ENCODE measurements at places on chromosomes 1 and 21.

GRCh38 chr1:67188137-67188536 lies 21.9 kb downstream of the IL23R start:
- DNase-seq, result no peak

DNA sequence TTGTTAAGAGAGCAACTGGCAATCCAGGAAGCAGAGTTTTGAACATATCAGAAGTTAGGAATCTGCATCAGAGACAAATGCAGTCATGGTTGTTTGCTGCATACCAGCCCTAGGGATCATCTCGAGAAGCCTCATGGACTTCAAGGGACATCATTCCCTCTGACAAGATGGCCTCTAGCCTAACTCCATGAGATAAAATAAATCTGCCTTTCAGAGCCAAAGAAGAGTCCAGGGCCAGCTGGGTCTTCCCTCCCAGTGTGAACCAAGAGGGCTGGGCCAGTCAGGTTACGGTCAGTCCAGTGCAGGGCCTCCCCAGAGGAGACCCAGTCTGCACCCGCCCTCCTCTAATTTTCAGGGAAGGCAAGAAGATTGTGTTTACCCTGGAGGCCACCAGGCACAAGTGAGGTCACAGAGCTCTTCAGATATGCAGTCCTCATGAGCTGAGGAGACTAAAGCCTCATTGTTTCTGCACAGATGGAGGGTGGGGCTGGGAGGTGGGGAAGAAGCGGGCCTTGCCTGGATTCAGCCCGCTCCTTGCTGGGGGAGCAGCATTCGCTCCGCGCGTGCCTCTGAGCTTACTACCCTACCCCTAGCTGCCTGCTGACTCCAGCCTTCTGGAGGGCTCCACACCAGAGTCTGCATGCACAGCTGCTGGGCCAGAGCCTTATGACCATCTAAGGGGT lies 52.8 kb downstream of the CAPN2 start:
- no peak for DNase-seq

GRCh38 chr1:109719337-109719837 lies 7.3 kb downstream of the GSTM5 start:
- peak; percentile 30 for DNase-seq

DNA sequence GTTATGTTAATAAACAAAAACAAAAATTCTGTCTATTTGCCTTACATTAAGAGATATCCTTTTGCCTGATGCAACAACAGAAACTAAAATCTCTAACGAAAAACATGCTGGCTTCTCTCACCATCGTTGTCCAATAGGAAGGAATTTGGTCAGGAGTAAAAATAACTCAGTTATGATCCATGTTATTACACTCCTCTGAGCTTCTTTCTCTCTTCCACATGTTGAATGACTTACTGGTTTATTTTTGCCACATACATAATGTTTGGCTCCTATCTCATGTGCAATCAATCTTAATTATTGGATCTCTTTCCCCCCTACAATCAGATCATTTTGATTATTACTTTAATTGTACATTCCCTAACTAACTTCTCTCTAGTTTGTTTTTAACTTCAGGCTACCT lies 688.4 kb downstream of the USP25 start:
- DNase-seq, result no peak

DNA sequence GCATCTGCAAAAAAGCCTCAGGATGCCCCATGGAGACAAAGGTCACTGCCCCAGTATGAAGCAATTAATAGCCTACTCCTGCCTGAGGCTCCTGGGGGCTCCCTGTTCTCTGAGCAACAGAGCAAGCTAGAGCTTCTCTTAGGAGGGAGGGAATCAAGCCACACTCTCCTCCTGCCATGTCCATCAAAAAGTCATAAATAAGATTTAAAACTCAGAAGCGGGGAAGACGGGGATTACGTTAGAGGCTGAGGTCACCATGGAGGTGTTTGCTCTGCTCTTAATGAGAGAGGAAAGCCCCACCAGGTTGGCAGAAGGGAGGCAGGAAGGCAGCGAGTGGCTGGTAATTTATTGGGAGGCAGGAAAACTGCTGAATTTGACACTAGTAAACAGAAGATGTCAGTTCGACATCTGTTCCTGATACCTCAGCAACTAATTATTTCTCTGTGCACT lies 98.4 kb upstream of the TNR start:
- DNase-seq, result no peak

- DNase-seq, result no peak
Measured at GRCh38 chr1:66359815-66360214, 174.1 kb upstream of the SGIP1 start.

- DNase-seq, result no peak
Measured at GRCh38 chr1:231337043-231337471, 595 bp downstream of the EXOC8 start.

GRCh38 chr1:35269201-35269988 lies 886 bp downstream of the ZMYM4 start:
- no peak for DNase-seq

DNA sequence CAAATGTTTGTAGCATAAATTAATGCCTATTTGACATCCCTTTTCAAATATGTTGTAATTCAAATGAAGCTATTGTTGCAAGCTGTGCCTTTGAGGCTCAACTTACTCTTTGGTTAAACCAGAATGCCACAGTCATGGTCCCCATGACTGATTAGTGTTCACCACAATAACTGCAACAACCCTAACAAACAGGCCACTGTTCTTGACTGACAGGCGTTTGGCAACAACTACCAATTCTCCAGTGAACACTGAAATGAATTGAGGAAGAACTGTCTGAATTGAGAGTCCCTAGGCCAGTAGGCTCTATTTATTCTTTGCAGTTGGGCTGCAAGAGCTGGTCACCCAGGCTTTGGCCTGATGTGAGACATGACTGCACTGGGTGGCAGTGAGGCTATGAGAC lies 6.6 kb upstream of the TMEM167B start:
- no peak for DNase-seq

GRCh38 chr1:173802961-173803360 lies 21.5 kb upstream of the DARS2 start:
- no peak for DNase-seq

GRCh38 chr1:111990026-111990877 lies 784 bp upstream of the KCND3 start:
- no peak for DNase-seq

- DNase-seq, result no peak
Measured at GRCh38 chr1:156814571-156815260, 1.9 kb downstream of the SH2D2A start.

GRCh38 chr1:167674156-167674555 lies 44.1 kb downstream of the RCSD1 start:
- DNase-seq, result no peak

- DNase-seq, result no peak
Measured at GRCh38 chr1:27345272-27345671, 3.5 kb downstream of the SYTL1 start.

GRCh38 chr1:71586030-71586429 lies 505.2 kb upstream of the ZRANB2 start:
- DNase-seq, result no peak

DNA sequence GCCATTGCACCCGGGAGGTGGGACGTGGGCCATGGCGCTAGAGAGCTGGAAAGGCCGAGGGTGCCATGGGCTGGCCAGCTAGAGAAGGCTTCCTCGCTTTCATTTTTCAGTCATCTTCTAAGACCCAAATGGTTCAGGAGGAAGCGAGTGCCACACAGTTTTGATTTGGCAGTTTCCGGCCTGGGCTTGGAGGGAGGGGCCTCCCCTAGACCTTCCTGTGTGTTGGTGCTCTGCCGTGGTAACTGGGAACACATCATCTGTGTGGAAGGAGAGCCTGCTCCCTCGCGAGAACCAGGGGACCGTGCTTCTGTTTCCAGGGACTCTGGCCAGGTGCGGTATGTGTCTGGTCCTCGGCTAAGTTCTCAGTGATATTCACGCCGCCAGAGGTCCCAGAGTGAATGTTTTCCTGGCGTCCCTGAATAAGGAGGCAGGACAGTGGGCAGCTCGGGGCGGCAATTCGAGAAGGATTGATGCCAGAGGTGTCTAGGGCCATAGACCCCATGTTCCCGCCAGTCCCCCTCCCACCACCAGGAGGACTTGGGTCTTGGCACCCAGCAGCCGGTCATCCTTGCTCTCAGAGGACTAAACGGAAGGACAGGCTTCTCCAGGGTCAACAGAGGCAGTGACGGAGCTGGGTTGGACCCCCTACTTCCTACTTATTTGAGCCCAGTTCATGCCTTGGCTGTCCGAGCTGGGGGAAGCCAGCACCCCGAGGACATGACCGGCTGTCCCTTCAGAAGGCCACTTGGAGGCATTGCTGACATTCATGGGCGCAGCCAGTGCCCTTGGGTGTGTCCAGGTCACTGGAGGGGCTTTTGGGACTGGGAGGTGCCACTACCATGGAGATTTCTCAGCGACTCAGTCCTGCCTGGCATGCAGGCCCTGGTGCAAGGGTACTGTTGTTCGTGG lies 2.7 kb upstream of the NPHP4 start:
- no peak for DNase-seq

- no peak for DNase-seq
Measured at GRCh38 chr1:74571493-74571800, 59.0 kb upstream of the LRRC53 start.

DNA sequence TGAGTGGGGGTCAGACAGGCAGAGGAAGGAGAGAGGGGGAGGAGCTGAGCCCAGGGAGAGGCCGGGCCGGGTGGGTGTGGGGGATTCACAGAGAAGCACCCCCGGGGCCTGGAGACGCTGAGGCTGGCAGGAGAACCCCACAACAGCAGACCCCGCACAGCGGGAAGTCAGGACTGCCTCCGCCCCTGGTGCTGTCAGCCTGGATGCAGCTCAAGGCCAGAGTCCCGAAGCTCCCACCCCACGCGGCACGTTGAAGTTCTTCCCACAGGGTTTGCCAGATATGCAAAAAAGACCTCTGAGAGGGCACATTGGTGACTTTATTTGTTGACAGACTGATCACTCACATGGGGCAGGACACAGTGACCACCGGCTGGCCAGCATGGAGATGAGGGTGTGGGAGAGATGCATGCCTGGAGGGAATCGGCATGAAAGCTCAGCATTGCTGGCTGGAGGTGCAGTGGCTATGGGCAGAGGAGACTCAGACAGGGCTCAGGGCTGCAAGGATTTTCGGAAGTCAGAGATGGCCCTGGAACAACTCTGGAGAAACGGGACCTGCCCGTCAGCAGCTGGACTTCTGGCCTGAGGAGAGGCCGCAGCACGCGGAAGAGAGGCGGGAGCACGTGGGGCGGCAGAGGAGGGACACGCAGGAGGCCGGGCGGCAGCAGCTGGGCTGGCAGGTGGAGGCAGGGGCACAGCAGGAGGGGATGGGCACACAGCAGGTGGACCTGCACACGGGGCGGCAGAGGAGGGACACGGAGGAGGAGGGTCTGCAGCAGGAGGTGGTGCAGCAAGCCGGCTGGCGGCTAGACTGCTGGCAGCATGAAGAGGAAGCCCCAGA lies 885 bp downstream of the KRTAP10-3 start:
- no peak for DNase-seq

GRCh38 chr21:32459972-32460371 lies 47.5 kb downstream of the EVA1C start:
- no peak for DNase-seq

- peak; percentile 7 for DNase-seq
Measured at GRCh38 chr1:67535474-67535873, 105.3 kb upstream of the SERBP1 start.
